Karpas-422 (cell line): ENCODE measurements at places on chromosomes 16 and 17. TPM values are rescaled to one million over a fixed set of nuclear protein-coding genes. Genes with fewer than 3 reads are reported as not detected.

Gene SALL1
- not detected in 2 replicates for total RNA-seq

- DNase-seq: no peak
These were observed 4.7 kb upstream of the CACNG4 start for GRCh38 chr17:66959641-66960375.

- DNase-seq: no peak
These were observed 16.8 kb downstream of the SPNS2 start for GRCh38 chr17:4515501-4515900.

DNA sequence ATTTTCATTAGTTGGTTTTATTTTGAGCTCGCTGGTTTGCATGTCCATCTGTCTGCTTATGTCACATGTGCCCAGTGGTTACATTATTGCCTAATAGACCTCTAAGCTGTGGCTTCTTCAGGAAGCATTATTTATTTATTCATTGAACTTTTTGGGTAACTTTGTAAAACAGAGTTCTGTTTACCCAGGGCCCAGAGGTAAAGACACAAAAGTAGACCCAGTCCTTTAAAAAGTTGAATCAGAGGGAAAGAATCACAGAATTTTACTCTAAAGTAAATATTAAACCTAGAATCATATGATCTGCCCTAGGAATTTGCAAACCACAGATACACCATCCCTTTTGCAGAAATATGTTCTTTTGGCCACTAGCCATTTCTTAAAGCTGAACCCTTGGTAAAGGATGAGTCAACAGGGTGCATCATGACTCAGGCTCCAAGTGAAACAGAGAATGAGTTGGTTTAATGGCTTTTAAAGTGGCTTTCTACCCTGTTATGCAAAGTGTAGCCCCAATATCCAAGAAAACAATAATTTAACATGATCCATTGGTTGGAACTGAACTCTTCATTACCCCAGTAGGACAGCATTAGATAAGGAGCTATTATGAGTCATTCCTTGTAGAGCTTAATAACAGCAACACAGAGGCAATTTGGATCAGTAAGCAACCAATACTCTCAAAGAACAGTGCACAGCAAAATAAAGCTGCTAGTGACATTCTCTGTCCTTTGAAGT lies 236.3 kb downstream of the KCNJ2 start:
- DNase-seq: no peak

GRCh38 chr17:55160501-55160900 lies 104.3 kb upstream of the HLF start:
- DNase-seq: no peak

DNA sequence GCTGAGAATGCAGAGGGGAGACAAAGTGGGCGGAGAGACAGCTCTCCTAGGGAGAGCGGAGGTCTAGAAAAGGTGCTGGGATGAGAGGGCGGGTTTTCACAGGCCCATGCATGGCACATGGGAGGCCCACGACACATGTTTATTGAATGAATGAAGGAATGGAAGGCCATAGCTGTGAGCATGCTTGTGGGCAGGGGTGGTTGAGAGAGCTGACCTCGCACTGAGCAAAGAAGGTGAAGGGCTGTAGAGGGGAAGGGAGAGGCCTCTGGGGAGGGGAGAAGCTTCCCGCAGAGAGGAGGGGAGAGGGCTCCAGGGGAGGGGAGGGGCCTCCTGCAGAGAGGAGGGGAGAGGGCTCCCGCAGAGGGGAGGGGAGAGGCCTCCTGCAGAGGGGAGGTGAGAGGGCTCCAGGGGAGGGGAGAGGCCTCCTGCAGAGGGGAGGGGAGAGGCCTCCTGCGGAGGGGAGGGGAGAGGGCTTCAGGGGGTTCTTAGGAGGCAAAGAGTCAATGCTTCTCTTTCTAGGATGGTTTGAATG lies 27.3 kb downstream of the SDK2 start:
- DNase-seq: no peak

- no peak for DNase-seq
These were observed 86.0 kb downstream of the GP2 start for GRCh38 chr16:20241321-20241720.

Gene KRT27
- total RNA-seq: not detected in 2 replicates

GRCh38 chr17:4635823-4636375 lies 5.6 kb downstream of the ALOX15 start:
- peak; percentile 90 for DNase-seq

DNA sequence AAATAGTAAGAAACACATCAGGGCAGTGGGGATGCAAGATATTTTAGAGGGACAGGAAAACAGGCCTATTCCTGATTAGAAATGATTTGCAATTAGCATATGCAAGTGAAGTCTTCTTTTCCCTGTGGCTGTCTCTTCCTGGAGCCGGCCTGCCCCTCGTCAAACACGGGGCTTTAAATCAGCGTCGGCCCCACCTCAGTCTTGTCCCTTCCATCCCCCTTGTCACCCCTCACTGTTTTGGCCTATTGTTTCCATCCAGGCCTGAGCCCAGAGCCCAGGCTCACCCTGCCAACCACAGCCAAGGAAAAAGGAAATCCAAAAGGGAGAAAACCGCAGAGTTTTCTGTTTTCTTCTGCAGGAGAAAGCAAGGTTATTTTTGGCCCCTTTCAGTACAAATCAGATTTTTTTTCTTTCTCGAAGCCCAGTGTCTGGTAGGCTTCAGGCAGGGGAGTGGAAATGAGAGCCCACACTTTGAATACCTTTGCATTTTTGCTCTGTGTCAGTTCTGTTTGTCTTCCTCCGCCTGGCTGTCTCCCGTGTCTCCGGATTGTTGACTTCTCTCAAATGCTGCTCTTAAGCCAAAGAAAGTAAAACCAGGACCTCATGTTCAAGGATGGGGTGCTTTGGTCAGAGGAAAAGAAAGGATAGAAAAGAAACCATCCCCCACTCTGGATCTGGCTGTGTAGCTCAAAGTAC lies 399.9 kb upstream of the CDH11 start:
- no peak for DNase-seq

- DNase-seq: no peak
These were observed 676.3 kb upstream of the CDH8 start for GRCh38 chr16:62712566-62712965.

Gene FN3K
- total RNA-seq: not detected in 2 replicates

Gene HSF5
- total RNA-seq: 0.11 and 0.82 TPM in 2 replicates

GRCh38 chr17:61411261-61412142 lies 11.9 kb downstream of the TBX2 start:
- no peak for DNase-seq

GRCh38 chr17:36094232-36094631 lies 4.3 kb upstream of the CCL3 start:
- DNase-seq: no peak

DNA sequence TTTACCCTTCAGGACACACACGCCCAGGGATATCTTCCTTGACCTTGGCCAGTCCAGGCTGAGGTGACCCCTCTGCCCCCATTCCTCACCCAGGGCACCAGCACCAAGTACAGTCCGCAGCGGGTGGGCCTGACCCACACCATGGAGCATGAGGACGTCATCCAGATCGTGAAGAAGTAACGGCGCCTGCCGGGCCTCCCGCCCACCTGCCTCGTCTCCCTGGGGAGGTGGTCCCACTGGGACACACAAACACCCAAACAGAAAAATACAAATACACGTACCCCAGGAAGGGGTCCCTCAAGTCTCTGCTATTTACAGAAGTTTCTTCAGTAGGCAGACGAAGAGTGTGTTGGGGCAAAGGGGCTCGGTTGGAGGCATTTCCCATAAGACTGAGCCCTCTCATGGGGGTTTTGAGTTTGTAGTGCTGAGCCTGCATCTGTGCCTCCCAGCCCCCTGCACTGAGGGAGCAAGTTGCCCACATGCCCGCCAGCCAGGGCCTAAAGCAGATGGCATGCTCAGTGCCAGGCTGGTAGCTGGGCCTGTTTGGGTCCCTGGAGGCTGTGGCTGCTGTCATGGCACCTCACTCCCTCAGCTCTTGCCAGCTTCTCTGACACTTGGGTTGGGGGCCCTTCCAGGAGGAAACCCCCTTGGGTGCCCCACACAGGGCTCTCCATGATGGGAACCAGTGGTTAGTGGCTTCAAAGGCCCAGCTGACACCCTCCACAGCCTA lies 1.3 kb upstream of the MYO15A start:
- no peak for DNase-seq

DNA sequence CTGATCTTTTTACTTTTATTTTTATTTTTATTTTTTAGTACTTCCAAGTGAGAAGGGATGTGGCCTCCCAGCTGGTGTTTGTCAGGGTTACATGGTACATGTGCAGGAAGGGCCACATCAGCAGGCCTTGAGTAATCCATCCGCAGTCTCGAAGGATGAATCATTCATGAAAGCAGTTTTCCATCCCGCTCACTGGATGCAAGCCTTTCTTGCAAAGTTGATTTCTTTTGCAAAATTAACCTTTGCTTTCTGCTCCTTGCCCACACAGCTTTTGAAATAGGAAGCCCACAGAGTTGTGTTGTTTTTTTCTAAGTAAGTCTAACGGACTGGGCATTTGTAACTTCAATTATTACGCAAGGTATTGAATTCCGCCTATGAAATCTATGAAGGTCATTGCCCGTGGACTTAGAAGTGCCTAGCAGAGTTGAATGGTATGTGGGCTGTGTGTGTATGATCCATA lies 157.4 kb downstream of the PRKCA start:
- DNase-seq: no peak

DNA sequence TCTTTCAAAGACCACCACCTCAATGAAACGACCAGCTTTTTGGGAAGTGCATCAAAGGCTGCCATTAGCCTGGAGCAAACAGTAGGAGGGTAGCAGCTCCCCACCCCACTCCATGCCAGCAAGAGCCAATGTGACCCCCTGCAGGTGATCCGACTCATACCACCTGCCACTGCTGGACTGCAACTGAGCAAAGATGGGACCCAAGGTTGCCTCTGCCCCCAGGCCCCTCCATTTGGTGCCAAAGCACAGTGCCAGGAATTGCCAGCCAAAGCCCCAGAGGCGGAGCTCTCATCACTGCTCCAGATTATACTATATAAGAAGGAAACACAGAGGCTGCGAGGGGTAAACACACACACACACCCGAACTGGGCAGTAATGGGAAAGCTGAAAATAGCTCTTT lies 8.3 kb downstream of the PITPNM3 start:
- DNase-seq: no peak

DNA sequence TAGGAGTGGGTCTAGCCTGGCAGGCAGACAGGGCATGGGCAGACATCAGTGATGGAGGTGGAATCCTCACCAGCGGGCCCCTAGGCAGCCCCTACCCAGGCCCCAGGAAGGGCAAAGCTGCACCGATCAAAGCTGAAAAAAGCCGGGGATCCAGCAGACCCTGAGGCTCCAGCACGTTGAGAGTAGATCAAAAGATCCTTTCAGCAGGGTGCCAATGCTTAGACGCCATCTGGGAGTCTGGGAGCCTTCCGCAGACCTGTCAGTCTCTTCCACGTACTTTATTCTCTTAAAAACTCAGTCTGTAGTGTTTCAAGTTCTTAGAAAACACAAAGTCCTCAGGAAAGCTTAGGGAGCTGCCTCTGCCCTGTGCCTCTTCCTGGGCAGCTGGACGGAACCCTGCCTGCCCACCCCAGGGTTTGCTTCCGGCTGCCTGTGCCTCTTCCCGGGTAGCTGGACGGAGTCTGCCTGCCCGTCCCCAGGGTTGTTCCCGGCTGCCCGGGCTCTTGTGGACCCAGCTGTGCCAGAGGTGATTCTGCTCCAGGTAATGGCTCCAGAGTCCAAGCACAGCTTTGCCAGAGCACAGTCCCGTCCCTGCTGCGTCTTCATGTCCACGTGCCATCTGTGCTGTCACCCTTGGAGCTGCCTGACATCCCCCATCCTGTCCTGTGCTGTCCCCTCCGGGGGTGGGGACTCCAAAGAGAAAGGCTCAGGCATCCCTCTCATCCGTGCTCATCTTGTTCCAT lies 50.8 kb upstream of the PVALEF start:
- DNase-seq: no peak

Gene CDR2L
- total RNA-seq: not detected in 2 replicates

Gene SBK1
- total RNA-seq: 0.07 TPM in 2 replicates

Gene KRTAP1-5
- total RNA-seq: not detected in 2 replicates

DNA sequence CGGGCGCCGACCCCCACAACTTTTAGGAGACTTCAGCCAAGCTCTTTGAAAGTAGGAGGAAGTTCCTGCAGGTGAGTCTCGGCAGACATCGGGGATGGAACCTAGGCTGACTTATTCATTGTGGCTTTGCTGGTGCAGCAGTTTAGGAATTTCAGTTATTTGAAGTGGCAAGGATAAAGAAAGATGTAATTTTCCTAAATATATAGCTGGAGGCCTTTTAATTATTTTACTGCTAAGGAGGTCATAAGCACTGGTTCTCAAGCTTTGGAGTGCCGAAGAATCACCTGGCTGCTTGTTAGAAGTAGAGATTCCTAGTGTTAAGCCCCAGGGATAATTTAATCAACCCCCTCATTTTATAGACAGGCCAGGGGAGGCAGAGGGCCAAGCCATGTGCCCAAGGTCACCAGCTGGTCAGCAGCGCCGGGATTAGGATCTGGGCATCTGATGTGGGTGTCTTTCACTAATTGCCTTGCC lies 28.9 kb upstream of the BCAR1 start:
- no peak for DNase-seq

GRCh38 chr16:69397821-69398521 lies 12.2 kb upstream of the TERF2 start:
- DNase-seq: peak; percentile 51

GRCh38 chr17:78658281-78658785 lies 81.1 kb upstream of the DNAH17 start:
- DNase-seq: no peak

DNA sequence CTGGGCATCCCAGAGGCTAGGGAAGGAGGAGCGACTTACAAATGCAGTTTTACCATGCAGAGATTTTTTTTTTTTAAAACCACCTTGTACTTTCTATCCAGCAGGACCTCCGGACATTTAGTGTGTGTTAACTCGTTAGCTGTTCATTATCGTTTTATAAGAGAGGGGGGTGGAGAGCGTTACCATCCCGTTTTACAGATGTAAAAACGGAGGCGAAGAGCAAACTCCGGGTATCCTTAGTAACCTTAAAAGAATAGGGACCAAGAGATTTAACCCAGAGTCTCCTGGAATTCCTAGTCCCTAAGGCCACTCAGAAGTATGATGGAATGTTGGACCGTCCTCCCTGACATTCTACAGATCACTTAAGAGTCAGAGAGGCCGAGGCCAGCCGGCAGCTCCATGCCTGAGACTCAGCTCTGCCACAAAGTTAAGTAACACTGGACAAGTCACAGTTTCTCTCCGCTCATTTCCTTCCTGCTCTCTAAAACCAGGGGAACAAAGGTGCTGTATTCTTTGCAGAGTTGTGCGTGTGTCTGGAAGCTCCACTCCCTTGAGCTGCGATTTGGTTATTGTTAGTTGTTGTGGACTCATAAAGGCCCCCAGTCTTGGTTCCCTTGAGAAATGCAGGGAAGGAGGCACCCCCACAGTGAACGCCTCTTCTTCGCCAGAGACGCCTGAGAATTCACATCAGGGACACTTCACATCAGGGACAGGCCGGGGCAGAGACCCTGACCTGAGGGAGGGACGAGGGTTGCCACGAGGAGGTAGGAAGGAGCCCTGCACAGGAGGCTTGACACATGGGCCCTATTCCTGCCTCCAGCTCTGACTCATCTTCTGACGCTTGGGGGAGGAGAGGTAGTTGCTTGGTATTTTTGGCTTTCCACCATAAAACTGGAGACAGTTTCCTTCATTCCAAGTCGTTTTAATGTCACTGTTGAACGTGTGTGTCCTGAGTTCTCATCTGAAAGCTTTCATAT lies 1.2 kb downstream of the DUSP14 start:
- DNase-seq: no peak

Gene TBC1D3E
- total RNA-seq: not detected in 2 replicates
